Stimulated activated CD4-positive, alpha-beta T cell treated with anti-CD3 and anti-CD28 coated beads, Interleukin-2, amount 100 ng/mL, for 24 hours (primary cell): ENCODE measurements at places on chromosomes 16 and 17.
A peak's percentile ranks its signal among the peaks of the same experiment; 100 is the strongest.

- no peak for DNase-seq
Observed at GRCh38 chr16:2686912-2687507, 4.7 kb downstream of the KCTD5 start.

DNA sequence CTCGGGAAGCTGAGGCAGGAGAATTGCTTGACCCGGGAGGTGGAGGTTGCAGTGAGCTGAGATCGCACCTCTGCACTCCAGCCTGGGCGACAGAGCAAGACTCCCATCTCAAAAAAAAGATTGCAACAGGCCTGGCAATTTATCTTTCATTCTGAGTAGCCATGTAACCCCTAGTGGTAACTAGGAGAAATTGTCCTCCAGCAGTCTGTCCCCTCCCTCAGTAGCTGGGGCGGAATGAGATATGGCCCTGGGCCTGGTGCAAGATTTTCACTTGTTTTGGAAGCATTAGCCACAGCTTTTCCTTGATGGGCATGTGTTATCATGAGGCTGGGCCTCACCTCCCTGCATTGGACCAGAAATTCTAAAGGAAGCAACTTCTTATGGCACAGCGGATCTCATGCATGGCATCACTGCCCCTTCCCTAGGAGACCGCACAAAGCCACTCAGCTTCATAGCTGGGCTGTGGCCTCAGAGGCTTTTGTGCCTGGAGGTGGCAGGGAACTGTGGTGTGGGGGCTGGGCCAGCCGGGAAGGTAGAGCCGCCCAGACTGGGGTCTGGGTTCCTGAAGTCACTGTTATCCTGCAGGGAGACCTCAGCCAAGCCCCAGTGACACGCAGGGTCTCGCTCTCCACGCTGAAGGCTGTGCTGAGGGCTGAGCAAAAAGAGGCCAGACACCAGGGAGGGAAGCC, 13.4 kb downstream of the NATD1 start:
- DNase-seq = no peak

GRCh38 chr17:43676471-43676870, 14.7 kb upstream of the MEOX1 start:
- no peak for DNase-seq

DNA sequence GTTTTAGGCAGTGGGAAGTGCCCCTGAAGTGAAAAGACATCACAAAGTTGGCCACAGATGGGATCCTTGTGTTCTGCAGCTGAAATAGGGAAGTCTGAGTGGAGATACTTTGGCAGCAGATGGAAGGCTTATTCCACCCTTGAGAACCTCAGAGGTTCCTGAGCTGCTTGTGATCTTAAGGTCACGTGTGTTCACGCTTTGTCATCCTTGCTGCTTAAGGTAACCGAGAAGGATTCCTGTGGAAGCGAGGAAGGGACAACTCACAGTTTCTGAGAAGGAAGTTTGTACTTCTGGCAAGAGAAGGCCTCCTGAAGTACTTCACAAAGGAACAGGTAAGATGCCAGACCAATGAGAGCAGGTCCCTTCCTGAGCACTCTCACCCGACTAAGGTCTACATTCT, 12.2 kb downstream of the ADAP2 start:
- no peak for DNase-seq

GRCh38 chr16:24845726-24846547, at the start of gene SLC5A11:
Gene SLC5A11, plus strand, starts transcription at chr16:24845963. Its CDS starts 12,681 bp downstream, at chr16:24858644.
- no peak for DNase-seq

DNA sequence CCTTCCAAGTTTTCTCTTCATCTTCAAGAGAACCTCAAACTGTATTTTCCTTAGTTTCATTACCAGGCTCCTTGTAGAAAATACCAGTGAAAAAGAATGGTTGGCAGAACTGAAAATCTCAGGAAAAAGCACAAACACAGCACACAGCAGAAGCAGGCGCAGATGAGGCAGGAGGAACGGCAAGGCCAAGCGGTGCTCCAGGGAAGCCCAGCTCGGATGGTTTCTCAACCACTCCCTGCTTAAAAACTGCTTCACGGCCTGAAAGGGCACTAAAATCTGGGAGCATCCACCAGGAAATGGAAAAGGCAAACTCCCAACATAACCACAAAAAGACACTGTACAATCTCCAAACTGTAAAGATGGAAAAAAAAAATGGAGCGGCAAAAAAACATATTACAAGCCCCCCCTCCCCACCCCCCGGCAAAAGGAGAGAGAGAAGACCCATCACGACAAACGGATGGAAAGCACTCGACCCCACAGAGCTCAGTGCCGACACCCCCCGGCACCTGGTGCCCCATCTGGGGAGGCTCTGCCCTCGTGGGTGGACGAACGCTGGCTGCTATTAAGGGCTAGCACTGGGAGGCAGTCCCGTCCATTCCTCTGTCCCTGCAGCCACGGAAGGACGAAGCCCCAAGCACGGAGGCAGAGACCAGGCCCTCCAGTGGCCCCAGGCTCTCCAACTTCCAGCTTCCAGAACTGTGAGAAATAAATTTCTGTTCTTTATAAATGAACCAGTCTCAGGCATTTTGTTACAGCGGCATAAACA, 127.5 kb downstream of the ZNF778 start:
- DNase-seq = no peak

- DNase-seq = peak; percentile 36
Observed at GRCh38 chr17:38815576-38816193, 9.4 kb downstream of the CWC25 start.

DNA sequence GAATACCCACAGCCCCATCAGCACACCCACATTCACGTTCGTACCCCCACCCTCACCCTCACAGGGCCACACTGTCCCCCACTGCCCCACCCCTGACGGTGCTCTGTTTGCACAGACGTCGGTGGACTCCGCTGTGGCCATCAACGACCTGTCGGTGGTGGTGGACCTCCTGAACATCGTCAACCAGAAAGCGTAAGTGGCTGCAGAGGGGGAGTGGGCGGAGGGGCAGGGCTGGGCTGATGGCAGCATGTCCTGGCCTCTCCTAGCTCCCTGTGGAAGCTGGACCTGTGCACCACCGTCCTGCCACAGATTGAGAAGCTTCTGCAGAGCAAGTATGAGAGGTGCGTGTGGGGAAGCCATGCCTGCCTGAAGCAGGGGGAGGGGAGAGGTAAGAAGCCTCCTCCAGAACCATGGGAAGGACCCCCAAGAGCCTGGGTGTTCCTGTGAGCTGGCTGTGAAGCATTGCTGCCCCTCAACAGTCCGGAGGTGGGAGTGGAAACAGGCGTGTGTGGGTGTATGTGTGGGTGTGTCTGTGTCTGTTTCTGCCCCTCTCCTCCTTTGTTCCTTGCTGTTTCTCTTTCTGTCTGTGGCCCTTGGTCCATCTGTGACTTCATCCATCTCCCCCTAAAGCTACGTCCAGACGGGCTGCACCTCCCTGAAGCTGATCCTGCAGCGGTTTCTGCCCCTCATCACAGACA, 20.3 kb downstream of the KATNB1 start:
- no peak for DNase-seq

- no peak for DNase-seq
Observed at GRCh38 chr16:11009027-11009755, 64.8 kb downstream of the CLEC16A start.

DNA sequence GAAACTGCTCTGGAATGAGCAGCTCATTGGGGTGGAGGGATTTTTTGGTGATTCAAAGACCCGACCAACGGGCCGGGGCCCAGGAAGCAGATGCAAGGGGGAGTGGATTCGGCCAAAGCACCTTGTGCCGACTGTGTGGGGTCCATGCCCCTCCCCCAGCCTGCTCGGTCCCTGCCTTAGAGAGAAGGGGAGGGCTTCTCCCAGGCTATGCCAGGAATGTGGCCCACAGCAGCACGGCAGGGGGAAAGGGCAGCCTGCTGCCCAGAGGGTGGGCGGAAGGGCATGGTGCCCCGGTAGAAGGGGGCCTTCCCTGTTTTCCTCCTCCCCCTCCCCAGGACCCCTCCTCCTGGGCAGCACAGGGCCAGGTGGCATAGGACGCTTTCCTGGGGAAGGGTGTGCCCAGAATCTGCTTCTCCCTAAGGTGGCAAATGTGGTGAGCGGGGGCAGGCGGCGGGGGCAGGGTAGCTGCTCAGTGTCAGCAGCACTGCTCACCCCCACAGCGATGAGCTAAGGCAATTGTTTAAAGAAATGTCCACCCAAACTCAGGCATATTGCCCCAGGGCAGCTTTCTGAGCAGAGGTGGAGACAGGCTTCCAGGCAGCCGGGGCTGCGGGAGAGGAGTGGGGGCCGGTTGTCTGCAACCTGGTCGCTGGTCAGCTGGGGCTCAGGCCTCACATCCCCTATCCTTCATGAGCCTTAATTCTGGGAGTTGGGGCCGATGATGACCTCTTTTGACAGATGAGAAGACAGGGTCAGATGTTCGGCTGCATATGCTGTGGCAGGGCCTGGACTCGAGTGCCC, 33.9 kb upstream of the MLKL start:
- DNase-seq = no peak

- DNase-seq = no peak
Observed at GRCh38 chr16:12583237-12583897, 220.3 kb downstream of the CPPED1 start.

- DNase-seq = no peak
Observed at GRCh38 chr16:674968-675883, at the start of gene RHBDL1. Gene RHBDL1, plus strand, starts transcription at chr16:675671. Its CDS starts 120 bp downstream, at chr16:675791.

- DNase-seq = no peak
Observed at GRCh38 chr16:68642436-68643101, 2.5 kb upstream of the CDH3 start.

DNA sequence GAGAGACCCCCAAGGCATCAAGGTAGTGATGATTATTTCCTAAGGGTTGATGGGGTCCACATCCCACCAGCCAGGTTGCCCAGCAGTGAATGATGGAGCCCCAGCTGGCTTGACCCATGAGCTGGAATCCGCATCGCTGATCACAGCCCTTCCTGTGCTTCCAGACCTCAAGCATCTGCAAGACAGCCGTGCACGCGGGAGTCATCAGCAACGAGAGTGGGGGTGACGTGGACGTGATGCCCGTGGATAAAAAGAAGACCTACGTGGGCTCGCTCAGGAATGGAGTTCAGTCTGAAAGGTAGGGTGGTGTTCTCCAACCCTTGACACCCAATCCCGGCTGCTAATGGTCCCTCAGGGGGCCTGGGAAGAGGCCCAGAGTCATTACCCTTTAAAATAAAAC, 69.3 kb downstream of the CRISPLD2 start:
- no peak for DNase-seq

DNA sequence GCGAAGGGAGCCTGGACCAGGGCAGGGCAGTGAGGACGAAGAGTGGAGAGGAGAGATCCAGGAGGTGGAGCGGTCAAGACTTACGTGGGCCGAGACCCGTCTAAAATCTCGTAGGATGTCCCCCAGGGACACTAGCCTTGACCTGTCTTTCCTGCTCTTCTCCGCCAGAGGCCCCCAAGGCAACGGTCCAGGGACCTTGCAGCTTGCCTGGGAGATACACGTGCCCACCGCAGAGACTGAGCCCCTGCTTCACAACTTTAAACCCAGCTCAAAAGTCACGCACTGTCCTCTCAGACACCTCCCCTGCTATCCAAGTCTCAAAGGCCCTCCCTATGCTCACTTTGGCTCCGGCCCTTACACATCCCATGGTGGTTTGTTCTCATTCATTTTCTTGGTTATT, 9.4 kb downstream of the TIGD7 start:
- no peak for DNase-seq

- no peak for DNase-seq
Observed at GRCh38 chr17:19305256-19305655, 57.3 kb downstream of the B9D1 start.

GRCh38 chr16:85738923-85739715, 11.8 kb downstream of the C16orf74 start:
- no peak for DNase-seq

DNA sequence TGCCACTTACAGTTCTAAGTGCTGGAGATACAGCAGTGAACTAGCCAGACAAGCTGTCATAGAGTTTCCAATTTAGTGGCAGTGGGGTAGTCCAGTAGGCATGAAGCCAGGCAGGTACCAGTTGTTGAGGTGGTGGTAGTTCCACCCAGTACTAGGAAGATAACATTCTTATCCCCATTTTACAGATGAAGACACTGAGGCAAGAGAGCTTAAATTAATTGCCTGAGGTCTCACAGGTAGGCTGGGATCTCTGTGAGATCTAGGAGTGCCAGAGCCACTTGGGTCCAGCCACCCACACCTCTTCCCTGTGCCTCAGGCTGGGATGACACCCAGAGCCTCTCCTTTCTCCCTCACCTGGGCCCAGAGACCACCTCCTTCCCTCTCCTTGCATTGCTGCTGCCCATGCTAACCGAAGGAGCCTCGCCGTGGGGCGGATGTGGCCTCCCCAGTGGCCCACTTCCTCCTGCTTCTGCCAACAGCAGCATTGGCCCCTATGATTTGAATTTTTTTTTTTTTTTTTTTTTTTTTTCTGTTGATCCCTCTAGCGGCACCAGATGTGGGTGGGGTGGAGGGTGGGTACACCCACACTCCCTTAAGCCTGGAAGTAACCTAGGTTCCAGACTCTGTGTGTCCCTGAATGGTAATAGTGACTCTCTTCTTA, 114.0 kb downstream of the PRKCB start:
- peak; percentile 59 for DNase-seq

- DNase-seq = peak; percentile 57
Observed at GRCh38 chr17:50361561-50362480, 11.2 kb downstream of the MRPL27 start.
